SJSA1 (cell line): ENCODE measurements at places on chromosomes 13 and 19. TPM values are rescaled to one million over a fixed set of nuclear protein-coding genes. Genes with fewer than 3 reads are reported as not detected.

FCER2 gene
- not detected in 2 replicates for total RNA-seq

- peak; percentile 74 for DNase-seq
- no peaks in the 10 kb centered on the region for H3K36me3 ChIP-seq
- H3K27me3 ChIP-seq = no peaks in the 10 kb centered on the region
- H3K4me3 ChIP-seq = no peak overlapping the region
Measured at GRCh38 chr19:2627319-2627829, 75.1 kb downstream of the GNG7 start.

GRCh38 chr13:65456150-65456912, 1773.8 kb downstream of the PCDH9 start:
- no peak overlapping the region for H3K27ac ChIP-seq
- no peaks in the 10 kb centered on the region for H3K36me3 ChIP-seq
- H3K4me1 ChIP-seq = peaks cover 15% of the 10 kb centered on the region
- no peak overlapping the region for H3K4me3 ChIP-seq
- H3K27me3 ChIP-seq = no peaks in the 10 kb centered on the region

OR7C1 gene
- total RNA-seq = not detected in 2 replicates

GRCh38 chr19:51980116-51980736, 6.4 kb downstream of the ZNF350 start:
- no peak overlapping the region for H3K27ac ChIP-seq
- no peaks in the 10 kb centered on the region for H3K27me3 ChIP-seq
- no peak for DNase-seq
- no peaks in the 10 kb centered on the region for H3K4me1 ChIP-seq
- H3K4me3 ChIP-seq = no peak overlapping the region

DNA sequence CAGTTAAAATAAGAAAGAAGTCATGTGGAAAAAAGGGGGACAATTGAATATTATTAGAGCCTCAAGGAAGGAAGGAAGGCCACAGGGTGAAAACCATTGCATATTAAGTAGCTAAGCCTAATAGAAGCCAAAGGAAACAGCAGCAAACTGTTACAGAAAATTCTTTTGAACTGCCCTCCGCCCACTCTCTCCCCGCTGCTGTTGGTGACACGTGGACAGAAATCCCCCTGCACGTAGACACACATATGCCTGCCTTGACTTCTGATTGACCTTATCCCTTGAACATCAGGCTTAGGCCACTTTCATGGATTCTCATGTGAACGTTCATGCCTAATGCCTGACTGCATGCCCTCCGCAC, 229.1 kb downstream of the KCNRG start:
- no peak for DNase-seq
- H3K27me3 ChIP-seq = no peaks in the 10 kb centered on the region
- H3K4me3 ChIP-seq = no peak overlapping the region
- H3K4me1 ChIP-seq = peaks cover 28% of the 10 kb centered on the region
- no peaks in the 10 kb centered on the region for H3K36me3 ChIP-seq
- H3K27ac ChIP-seq = peak overlapping the region; percentile 50; the same call in 1 of the 2 replicates

PRKCG gene
- total RNA-seq = not detected in 2 replicates

GRCh38 chr19:7297742-7298141, 3.5 kb upstream of the INSR start:
- H3K27me3 ChIP-seq = peaks cover 6% of the 10 kb centered on the region
- no peaks in the 10 kb centered on the region for H3K36me3 ChIP-seq
- no peaks in the 10 kb centered on the region for H3K4me1 ChIP-seq
- H3K4me3 ChIP-seq = no peak overlapping the region
- DNase-seq = no peak
